ENCODE measurements at places on chromosomes 12 and 14.
A peak's percentile ranks its signal among the peaks of the same experiment; 100 is the strongest.

GRCh38 chr12:109609342-109609741 lies 35.7 kb downstream of the MVK start:
- no peak for DNase-seq

- DNase-seq = no peak
Observed at GRCh38 chr14:31280132-31280870, 72.7 kb upstream of the HECTD1 start.

DNA sequence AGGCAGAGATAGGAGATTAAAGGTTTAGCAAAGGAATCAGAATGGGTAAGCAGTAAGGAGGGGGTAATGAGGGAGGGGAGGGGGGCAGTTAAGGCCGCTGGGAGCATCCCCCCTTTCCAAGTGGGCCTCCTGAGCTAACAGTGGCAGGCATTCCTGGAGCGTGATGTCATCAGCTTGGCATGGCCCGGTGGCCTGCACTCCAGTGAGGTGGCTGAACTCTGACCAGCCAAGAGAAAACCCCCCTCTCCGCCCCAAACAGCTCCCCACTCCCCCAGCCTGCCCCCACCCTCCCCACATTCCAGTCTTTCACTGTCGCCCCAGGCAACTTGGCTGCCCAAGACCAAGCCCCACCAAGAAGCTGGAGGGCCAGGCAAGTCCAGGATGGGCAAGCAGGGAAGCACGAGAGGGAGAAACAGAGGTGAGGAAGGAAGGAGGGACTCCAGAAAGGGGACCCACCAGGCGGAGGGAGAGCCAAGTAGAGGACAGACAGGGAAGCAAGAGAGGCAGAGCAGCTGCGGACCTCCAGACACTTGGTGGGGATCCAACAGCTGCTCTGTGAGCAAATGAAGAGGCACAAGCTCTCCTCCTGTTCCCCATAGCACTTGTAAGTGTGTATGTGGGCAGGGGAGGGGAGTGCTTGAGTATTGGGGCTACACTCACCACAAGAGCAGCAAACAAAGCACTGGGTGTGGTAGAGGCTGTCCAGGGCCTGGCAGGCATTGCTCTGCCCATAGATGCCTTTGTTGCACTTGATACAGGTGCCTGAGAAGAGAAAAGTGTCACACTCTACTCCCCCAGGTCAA lies 4.5 kb downstream of the AJUBA start:
- DNase-seq = no peak

DNA sequence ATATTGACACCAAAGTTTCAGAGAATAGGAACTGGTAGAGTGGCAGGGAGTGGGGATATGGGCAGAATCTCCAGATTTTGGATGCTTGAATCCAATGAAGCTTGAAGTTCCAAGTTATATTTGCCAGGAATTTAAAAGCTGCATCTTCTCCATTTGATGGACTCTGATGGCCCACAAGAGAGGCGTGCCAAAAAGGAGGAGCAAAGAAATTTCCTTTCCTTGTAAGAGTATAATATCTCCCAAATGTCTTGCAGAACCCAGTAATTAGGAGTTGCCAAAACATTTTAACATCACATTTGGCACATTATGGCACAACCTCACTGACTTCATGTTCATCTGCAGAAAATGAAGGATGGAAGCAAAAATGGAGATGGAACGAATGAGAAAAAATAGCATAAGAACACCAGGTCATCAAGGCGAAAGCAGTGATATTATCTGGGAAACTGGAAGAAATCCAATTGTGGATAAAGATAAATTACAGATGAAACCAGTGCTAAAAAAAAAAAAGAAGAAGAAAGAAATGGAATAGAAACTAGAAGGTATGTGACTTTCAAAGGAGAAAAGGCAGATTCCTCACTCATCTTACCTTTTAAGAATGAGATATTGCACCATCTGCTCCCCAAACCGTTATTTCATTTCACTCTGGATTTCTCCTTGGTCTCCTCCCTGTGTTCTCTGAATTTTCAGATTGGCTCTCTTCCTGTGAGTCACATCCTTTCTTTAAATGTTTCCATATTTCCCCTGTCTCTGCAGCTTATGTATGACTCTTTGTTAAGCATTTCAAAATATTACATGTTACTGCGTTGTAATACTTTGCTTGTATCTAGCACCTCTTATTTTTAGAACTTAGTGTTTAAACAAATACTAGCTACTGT lies 13.5 kb upstream of the FLRT2 start:
- DNase-seq = no peak

DNA sequence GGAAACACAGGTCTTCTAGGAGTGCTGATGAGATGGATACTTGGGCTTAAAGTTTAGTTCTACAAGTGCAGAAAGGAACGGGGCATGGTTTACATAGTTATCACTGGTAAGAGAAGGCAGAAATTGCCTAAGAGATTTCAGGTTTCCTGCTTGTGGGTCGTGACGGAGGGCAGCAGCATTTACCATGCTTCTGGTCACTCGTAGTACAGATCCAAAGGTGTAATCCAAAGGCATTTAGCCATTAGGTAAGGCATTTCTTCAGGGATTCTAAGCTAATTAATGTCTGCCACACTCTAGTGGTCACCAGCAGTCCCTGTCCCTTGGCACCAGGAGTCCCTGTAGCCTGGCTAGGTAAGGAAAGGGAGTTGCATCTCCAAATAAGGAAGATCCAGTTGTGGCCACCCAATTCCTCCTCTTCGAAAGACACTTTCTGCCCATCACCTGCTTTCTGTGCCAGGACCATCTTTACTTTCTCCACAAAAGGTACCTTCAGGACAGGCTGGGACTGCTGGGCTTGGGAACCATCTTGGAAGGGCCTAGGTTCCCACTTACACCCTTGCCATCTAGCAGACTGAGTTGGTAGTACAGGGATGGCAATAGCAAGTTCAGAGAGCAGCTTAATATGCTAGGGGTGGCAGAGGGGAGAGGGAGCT lies 1.5 kb downstream of the GSTZ1 start:
- DNase-seq = no peak

DNA sequence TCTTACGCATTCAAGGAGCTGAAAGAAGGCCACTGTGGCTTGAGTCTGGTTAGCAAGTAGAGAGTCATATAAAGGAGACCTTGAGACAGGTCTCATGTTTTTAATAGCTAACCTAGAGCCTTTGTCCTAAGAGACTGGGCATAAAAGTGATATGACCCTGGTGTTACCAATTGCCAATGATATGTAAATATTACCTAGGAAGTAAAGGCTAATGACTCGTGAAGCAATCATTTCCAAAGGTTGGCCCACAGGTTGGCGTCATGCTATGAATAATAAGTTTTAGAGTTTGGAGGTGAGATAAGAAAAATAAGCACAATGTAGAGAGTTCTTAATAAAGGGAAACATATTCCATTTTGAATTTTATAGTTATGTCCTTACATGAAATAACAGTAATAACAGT lies 116.6 kb upstream of the PLEKHA5 start:
- no peak for DNase-seq

- no peak for DNase-seq
Observed at GRCh38 chr12:88206601-88207000, 64.5 kb downstream of the TMTC3 start.

DNA sequence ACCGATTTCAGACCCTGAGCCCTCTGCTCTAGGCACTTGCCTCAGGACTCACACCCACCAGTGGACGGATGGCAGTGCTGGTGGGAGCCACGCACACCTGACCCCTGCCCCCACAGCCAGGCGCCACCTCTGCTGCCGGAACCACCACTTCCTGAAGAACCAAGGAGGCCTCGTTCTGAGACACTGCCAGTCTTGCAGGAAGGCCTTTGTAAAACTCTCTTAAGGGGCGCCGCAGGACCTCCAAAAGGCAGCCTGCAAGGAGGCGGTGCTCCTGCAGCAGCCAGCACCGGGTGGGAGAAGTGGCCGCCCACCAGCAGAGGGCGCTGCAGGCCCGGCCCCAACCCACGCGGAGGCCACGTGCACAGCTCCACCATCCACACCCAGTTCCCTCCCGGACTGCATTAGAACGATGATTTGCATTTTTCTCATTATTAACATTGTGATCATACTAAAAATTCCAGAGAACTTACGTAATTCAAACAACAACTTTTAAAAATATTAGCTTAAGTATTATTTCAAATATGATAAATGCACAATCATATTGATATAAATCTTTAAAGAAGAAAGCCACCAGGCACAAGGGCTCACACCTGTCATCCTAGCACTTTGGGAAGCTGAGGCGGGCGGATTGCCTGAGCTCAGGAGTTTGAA lies 12.8 kb downstream of the STX2 start:
- DNase-seq = no peak

DNA sequence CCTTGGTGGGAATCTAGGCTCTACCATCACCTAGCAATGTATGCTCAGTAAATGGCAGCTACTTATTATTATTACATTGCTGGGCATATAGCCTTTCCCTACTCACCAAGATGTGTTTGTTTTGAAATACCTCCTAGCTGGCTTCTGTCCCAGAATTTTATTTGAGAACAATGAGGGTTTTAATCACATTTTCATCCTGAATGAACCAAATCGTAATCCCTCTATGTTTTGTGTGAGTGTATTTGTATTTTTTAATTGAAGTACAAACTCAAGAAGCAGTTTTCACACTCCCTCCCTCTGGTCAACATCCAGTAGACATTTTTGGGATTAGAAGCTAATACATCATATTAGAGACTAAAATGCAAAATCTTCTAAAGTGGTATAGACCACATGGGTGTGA lies 7.6 kb downstream of the SLC7A8 start:
- no peak for DNase-seq

DNA sequence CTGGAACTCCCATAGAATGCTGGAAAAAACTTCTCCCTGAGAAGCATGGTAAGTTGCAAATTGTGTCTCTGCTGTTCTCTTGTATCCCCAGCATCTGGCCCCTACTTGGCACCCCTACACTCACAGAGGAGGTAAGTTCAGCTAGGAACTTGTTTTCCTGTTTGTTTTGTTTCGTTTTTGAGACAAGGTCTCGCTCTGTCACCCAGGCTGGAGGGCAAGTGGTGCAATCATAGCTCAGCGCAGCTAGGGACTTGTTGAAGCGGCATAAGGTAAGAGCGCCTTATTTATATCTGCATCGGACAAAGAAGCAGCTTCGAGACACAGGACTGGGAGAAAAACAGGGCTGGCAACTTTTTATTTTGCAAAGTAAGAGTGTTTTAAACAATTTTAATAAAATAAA lies 18.5 kb upstream of the ANO2 start:
- DNase-seq = no peak

DNA sequence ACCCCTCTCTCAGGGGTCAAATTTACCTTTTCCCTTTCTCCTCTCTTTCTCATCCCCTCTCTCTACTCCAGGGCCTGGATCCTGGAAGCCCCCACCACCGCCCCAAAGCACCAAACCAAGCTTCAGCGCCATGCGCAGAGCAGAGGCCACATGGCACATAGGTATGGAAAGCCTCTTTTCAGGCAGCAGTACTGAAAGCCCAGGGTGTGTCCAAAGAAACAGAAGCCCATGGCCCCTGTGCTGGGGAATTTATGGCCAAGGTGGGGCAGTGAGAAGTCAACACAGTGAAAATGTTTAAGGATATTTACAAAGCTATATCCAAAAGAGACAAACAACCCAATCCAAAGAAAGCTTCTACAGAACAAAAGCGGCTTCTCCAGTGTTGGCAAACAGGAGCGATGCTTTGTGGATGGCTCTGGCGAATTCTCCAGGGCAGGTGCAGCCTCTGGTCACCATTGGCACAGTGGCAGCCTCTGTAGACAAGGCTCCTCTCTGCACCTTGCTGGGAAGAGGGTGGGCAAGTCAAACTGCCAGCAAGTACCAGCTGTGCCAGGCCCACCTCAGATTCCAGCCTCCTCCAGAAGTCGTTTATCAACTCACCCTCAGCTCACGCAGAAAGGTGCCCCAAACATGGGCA lies 4.7 kb upstream of the CPNE6 start:
- DNase-seq = no peak

DNA sequence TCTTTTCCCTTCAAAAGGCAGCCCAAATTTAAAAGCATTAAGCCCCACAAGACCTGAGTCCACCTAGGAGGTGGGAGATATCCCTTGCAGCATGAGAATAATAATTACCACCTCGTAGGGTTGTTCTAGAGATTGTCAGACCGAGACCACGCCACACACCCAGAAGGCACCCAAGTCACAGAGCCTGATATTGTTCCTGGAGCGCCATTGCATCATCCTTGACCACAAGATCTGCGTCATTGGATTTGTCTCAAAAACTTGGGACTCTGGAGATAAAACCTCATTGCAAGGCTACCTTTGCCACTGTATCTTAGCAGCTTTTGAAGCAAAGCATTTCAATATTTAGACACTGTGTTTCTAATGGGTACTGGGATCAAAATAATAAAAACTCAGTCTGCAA lies 29.4 kb upstream of the PPP2R5C start:
- DNase-seq = no peak

DNA sequence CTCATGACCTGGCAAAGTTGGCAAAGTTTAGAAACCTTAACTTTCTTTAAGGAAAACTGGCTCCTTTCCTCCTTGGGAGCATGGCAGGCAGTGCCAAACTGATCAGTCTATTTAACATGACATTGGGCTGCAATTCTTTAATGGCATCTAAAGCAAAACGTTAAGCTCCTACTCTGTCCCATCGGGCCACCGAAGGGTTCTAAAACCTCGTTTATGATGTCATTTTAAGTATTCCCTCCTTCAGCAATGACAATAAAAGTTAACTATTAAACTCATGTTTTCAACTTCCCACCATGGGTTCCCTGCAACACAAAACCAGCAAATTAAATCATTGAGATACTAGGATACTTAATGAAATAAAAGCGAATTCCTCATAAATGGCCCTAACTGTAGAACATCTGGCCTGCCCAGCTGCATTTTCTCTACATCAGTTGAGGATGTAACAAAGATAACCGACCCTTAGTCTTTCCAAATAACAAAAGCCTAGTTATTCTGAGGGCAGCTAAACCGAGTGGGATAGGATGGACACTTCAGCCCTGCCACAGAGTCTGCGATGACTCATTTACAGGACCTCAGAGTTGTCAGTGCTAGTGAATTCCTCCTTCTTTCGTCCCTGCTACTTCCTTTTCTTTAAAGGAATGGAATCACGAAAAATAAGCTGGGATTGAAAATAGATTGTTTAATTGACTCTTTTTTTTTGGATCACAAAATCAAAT lies 34.5 kb upstream of the RIC8B start:
- DNase-seq = no peak

DNA sequence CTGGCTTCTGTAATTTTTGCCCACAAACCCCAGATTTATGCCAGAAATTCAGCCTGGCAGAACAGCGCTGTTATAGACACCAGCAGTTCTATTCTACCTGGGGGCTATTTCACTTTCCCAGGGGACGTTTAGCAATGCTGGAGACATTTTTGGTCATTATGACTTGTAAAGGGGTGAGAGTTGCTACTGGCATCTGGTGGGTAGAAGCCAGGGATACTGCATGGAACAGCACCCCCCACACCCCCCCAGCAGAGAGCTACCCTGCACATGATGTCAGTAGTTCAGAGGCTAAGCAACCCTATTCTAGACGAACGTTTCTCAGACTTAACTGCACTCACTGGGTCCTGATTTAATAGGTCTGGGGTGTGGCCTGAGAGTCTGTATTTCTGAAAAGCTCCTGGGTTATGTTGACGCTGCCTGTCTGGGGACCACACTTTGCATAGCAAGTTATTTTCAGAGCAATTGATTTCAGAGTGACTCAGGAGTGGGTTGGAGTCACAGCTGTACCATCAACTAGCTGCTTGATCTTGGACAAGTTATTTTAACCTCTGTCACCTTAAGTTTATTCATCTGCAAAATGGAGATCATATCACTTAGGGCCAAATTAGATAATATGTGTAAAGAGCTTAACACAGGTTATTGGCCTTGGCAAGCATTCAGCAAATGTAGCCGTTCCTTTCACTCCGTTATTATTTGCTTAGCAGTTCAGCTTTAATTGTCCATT lies 48.5 kb downstream of the CHST11 start:
- DNase-seq = no peak

- peak; percentile 14 for DNase-seq
Observed at GRCh38 chr14:88380405-88380804, 5.1 kb upstream of the SPATA7 start.

GRCh38 chr14:90499908-90500664 lies 103.3 kb downstream of the CALM1 start:
- no peak for DNase-seq
